ENCODE measurements at places on chromosomes 7 and 10.

GRCh38 chr10:17006631-17007417 is 122.8 kb downstream of the CUBN start:
- DNase-seq, result no peak

DNA sequence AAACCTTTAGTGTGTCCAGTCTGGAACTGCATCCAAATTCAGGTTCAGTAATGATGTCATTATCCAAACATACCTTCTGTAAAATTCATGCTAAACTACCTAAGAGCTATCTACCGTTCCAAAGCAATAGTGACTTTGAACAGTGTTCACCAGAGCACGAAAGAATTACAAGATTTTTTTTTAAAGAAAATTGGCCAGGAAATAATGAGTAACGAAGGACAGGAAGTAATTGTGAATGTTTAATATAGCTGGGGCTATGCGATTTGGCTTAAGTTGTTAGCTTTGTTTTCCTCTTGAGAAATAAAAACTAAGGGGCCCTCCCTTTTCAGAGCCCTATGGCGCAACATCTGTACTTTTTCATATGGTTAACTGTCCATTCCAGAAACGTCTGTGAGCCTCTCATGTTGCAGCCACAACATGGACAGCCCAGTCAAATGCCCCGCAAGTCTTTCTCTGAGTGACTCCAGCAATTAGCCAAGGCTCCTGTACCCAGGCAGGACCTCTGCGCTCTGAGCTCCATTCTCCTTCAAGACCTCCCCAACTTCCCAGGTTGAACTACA is 694 bp upstream of the FAS start:
- no peak for DNase-seq

DNA sequence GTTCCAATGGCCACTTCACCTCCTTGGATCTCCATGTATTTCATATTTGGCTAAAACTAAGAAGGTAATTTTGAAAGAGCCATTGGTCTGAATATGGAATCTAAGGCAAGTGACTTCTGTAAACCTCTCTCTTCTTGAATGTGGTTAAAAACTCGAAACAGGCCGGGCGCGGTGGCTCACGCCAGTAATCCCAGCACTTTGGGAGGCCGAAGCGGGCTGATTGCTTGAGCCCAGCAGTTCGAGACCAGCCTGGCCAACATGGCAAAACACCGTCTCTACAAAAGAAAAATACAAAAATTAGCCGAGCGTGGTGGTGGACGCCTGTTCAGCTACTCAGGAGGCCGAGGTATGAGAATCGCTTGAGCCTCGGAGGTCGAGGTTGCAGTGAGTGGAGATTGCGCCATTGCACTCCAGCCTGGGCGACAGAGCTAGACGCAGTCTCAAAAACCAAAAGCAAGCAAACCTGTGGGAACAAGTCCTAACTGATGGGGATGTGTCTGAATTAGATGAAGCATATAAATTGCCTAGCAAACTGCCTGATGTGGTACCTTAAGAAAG is 2.2 kb downstream of the LANCL2 start:
- no peak for DNase-seq

DNA sequence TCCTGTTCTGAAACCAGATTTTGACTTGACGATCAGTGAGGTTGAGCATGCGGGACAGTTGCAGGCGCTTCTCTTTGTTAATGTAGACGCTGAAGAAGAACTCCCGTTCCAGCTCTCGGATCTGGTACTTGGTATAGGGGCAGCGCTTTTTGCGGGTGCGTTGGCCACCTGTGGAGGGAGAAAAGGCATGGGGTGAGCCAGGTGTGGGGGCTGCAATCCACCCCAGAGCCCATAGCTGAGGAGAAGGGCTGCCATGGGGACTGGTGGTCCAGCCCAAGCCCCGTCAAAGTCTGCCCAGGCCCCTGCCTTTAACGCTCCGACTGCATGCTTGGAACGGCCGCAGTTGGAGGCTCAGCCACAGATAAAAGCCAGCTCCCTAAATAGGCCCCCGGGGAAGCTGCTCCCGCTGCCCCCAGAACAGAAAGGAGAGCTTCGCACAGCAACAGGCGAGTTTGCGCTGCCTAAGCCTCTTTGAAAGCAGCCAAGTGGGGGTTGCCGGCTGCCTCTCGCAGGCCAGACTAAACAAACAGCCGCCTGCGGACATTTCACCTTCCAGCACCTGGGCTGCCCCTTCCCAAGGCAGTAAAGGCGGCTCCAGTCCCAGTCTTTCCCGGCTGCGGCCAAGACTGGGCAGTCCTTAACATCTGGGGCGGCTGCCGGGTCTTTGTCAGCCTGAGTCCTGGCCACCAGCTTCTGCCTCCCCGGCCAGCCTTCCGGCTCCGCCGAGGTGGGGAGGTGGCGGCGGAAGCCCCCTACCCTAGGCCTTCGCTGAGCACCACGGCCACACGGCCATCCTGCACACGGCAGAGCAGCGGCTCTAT is 2.0 kb downstream of the HOXA11 start:
- no peak for DNase-seq

DNA sequence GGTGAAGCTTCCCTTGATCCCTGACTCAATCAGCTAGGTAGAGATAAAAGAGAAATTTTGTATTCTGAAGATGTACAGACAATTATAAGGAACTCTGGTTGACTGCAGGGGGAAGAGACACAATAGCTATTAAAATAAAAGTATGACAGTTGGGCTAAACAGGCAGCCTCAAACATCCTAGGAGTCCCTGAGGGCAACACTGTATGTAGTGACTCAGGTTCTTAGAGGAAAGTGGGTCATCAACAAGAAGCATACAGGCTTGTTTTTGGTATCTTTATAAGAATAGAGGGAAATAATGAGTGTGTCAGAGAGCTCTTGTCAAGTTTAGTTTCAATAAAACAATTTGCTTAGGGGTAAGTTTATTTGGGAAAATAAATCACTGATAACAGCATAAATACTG is 150.3 kb downstream of the AUTS2 start:
- DNase-seq, result no peak

DNA sequence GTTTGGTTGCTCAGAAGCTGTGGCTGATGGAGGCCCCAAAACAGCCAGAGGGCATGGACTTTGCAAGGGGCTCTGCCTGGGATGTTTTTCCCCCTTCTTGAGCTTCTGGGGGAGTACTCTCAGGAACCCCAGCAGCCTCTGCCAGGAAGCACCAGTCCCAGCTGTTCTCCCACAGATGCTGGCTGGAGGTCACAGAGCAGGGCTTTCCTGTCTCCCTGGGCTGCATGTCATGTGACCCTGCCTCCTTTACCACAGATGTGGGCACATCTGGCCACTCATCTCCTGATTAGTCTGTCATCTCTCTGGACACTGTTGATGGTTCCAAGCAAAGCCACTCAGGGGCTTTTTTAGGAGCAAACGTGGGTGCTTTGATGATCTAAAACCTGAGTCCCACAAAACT is 136.7 kb downstream of the NEURL1 start:
- DNase-seq, result no peak

GRCh38 chr7:148699024-148699781 is 500 bp downstream of the CUL1 start:
- peak; percentile 24 for DNase-seq

DNA sequence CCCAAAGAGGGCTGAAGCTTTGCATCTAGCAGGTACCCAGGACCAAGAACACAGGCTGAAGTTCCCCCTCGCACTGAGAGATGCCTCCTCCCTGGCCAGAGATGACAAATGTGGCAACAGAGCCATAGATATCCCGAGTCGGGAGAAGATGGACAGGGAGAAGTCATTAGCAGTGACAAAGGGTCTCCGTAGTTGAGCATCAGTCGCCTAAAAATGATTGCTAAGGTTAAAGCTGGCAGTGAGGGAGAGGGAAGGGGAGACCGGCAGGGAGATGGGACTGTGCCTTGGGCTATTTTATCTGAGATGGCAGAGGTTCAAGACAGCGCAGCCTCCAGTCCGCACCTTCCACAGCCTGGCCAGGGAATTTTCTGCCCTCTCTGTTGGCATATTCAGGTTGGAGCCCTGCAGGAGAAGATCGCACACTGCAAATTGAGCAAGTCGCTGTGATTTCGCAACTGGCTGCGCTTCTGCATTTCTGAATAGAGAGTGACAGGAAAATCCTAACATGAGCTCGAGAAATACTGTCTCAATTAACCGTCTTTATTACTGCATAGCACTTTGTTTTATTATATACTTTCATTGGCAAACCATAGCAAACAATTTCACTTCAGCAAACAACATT is 238.9 kb upstream of the GPR26 start:
- no peak for DNase-seq

- no peak for DNase-seq
Measured at GRCh38 chr7:130942211-130942964, 208.4 kb upstream of the KLF14 start.

DNA sequence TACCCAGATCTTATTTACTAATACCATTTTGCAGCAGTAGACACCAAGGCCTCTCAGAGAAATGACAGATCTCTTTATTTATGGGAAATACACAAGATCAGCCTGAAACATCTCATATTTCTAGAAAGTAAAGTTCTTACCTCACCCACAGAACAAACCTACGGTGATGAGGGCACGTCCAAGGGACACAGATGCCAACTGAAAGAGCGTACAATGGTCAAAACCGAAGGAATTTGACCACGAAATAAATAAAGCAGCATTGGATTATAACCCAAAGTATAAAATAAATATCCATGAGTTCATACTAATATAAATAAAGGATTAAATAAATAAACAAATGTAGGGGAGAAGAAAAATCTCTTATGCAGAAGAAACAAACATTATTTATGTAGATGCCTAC is 747.0 kb downstream of the TNS3 start:
- no peak for DNase-seq

DNA sequence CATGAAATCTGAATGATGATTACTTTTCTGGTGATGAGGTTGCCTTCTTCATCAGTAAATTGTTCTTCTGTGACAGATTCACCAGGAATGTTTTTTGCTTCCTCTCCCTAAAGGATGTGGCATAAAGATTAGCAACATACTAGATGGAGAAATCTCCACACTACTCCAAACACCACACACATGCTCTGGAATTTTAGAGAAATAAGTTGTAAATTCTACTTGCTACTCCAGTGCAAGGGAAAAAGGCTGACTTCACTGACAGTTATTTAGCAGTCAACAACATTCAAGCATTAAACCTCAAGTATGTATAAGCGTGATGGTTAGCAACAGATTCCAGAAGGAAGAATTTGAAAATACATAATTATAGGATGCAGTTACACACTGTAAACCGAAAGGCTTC is 137.9 kb upstream of the CCDC6 start:
- no peak for DNase-seq

DNA sequence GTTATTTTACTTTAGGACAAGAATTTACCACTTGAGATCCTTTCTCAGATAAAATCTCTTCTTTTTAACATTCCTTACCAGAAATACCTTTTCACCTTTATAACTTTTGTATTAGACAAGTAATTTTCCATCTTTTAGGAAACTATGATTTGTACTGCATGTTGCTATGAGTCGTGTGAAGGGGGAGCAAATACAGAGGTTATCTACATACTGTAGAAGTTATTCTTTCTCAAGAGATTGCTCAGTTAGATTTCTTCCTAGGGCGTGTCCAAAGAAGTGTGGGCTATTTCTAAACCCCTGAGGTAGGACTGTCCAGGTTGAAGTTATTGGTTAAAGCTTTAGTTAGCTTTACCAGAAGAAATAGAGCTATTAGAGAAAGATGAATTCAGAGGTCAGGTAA is 30.2 kb upstream of the ARHGAP12 start:
- no peak for DNase-seq

- DNase-seq, result no peak
Measured at GRCh38 chr10:69457771-69458237, 6.5 kb downstream of the TSPAN15 start.

GRCh38 chr7:140639366-140640053 is 1.1 kb downstream of the DENND2A start:
- no peak for DNase-seq

- no peak for DNase-seq
Measured at GRCh38 chr10:10778959-10779358, 238.7 kb upstream of the CELF2 start.

DNA sequence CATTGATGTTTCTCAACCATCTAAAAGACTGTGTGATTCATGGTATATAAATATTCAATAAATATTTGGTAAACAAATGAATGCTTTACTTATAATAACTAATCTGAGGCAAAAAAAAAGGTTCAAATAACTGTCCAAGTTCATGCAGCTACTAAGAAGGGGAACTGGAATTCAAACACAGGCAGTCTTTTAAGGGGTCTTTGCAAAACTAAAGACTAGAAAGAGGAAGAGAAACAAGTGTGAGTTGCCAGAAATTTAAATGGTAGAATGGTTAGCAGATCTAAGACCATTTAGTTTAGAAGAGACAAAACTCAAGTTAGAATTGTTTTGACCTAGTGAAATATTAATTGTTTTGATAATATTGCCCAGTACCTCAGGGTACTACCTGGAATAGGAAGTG is 642.0 kb upstream of the LRRN3 start:
- no peak for DNase-seq

DNA sequence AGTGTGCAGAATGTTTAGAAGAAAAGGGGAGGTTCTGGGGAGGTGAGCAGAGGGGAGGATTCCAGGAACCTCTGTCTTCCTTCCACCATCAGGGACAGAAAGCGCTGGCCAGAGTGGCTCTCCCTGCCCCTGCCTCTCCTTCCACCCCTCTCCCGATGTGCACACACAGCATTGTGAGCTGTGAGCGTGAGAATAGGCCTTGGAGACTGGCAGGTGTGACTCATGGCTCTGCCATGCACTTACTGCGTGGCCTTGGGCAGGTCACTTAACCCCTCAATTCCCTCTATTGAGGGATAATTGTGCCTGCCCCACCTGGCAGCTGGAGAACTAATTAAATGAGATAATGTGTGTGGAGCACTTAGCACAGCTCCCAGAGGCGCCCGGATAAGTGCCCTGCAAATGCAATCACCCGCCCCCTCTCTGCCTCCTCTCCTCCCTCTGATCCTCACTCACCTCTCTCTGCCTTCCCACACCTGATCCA is 115.4 kb downstream of the ZMIZ1 start:
- no peak for DNase-seq

GRCh38 chr7:76330261-76330660 is 27.8 kb downstream of the HSPB1 start:
- DNase-seq, result no peak

DNA sequence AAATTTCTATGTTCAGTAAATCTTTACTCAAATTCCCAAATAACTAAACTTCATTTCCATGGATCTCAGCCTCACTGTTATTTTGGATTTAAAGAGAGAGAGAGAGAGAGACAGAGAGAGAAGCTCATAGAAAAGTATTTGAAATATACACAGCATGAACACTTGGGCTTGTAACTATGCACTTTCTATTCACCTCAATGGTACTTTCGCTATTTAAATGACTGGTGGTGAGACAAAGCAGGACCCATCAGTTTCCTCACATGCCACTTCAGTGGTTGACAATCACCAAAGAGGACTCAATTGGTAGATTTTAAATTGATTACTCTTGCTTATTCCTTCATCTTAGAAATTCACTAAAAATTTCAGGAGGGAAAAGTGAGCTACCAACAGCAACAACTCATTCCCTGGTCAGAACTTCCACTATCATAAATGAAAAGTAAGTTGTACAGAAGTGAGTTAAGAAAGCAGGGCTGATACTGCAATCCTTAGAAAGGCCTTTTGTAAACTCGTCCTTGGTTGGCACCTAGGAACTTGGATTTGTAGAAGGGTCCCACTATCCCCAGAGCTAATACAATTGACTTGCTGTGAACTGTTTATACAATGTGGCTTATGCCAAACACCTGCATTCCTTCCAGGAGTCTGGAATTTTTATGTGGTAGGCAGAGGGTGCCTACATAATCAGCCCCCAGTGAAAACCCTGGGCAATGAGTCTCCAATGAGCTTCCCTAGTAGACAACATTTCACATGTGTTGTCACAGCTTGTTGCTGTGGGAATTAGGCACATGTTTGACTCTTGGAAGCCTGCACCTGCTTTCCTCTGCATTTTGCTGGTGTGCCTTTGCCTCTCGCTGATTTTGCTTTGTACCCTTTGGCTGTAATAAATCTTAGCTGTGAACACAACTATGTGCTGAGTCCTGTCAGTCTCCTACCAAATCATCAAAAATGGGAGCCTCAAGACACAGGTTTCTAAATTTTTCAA is 10.8 kb downstream of the ERLIN1 start:
- DNase-seq, result no peak

All from neuronal stem cell (in vitro differentiated cells).